ENCODE measurements at places on chromosomes 2 and 18.
A peak's percentile ranks its signal among the peaks of the same experiment; 100 is the strongest.

DNA sequence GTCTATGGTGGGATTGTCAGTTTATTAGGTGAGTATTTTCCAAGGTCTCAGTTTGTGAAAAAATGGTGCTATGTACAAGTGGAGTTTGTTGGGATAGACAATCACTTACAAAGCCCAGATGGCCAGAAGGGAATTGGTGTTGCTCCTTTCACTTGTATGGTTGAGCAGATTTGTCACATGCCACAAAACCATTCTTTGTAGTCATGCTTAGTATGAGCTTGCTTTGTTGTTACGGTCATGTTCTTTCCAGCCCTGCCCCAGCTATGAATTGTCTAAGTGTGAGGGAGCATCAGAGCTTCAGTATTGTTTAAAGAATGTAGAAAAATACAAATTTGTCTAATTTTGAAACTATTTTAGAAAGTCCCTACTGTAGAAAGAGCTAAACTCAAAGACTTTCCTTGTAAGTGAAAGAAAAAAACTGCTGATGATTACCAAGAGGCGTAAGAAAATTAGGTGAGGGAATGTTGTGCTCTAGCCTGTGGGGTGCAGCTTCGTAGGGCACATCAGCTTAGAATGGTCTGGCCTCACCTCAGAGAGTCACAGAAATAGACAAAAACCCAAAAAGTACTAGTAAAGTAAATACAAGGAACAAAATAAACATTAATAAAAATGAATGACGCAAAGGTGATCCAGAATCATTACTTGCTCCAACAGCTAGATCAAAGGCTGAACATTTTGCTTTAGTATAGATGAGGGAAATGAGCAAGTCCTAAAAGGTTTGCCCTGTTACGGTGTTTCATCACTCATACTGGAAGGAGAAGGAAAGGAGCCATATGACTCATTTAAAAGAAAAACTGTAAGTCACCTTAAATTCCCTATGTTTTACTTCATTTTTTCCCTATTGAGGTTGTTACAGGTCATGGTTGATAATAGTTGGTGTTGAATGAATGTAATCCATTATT is 9.2 kb downstream of the TGIF1 start:
- peak; percentile 45 for DNase-seq

GRCh38 chr18:8299054-8299980 is 309.9 kb upstream of the RAB12 start:
- DNase-seq = no peak

DNA sequence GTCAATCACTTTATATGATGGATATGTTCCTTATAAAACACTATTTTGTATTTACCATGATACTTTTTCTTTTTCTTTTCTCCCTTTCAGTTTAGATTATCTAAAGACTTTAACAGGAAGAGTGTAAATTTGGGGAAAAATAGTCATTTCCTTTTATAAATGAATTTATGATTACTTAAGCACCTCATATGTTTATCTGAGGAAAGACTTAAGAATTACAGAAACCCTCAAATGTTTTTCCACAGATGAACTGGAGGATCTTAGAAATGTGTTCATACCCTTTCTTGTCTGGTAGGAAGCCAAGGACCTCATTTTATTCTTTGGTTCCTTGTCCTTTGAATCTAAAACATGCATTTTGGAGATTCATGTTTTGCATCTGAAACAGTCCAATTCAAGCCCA is 36.7 kb downstream of the MAPRE2 start:
- no peak for DNase-seq

DNA sequence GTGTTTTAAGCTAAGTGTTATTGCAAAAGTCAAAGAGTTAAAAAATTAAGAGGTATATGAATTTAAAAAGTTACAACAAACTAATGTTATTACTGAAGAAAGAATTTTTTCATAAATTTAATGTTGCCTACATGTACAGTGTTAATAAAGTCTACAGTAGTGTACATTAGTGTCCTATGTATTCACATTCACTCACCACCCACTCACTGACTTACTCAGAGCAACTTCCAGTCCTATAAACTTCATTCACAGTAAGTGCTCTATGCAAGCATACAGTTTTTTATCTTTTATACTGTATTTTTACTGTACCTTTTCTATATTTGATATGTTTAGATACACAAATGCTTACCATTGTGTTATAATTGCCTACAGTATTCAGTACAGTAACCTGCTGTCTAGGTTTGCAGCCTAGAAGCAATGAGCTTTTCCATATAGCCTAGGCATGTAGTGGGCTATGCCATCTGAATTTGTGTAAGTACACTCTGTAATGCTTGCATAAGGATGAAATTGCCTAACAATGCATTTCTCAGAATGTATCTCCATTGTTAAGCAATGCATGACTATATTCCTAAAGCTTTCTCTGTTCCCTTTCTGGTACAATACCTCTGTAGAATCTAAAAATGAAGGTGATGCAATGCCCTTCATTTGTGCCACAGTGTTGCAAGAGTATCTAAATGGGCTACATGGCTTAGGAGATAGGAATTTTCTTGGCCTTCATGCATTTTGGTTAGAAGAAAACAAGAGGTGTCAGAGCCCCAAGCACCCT is 370.8 kb upstream of the NT5C1B start:
- DNase-seq = no peak

GRCh38 chr2:109139002-109139401 is 10.0 kb downstream of the SH3RF3 start:
- DNase-seq = peak; percentile 18

DNA sequence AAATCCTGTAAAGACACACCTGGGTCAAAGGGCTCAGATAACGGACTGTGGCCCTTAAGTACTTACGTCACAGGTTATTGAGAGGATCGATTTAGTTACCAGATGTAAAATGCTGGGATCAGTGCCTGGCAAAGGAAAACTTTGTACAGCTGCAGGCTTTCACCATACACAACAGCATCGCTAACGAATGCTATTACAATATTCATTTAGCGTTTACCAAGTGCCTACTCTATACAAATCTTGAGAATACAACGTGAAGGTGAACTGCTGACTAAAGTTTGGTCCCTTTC is 619 bp upstream of the MSH6 start:
- DNase-seq = no peak

- DNase-seq = no peak
Measured at GRCh38 chr18:6711467-6711866, 18.0 kb upstream of the ARHGAP28 start.
